ENCODE measurements at places on chromosomes 2 and 18.

- DNase-seq, result no peak
Measured at GRCh38 chr18:10398571-10398970, 55.9 kb upstream of the APCDD1 start.

DNA sequence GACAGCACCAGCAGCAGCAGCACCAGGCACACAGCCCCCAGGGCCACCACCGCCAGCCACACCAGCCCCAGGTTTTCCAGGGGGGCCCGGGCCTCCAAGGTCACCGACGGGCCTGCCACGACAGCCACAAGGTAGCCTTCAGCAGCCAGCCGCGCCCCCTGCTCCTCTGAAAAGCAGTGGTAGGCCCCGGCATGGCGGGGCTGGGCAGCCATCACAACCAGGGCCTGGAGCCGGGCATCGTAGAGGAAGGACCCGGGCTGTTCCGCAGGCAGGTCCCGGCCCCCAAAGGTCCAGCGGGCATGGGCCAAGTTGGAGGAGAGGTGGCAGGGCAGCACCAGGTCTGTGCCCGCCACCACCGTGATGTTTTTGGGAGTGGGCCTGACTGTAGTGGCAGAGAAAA is 3.3 kb upstream of the ANKRD39 start:
- DNase-seq, result no peak

DNA sequence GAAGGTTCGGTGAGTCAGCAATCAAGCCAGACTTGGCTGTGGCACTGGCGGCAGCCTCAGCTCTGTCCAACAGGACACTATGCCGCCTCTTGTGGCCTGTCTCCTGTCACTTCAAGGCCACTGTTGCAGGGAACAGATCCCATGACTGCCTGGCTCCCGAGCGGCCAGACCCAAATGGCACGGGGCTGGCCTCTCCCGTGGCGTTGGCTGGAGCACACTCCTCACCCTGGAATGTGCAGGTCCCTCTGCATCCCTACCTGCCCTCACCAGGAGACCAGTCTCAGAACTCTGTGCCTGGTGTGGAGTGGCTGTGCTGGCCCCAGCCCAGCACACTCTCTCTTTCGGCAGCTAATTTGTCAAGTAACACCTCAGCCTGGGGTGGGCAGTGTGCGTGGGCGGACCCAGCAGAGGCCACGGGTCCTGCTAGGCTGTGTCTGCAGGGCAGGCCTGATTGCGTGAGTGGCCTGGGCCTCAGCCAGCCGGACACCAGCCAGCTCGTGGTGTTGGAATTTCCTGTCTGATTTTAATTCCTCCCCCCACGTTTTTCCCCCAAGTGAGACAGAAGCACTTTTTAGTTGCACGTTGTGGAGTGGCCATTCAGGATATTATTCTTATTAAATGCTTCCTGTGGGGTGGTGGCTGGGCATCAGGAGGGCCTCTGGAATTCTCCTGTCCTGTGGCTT is 179.3 kb downstream of the GLI2 start:
- DNase-seq, result peak; percentile 95

DNA sequence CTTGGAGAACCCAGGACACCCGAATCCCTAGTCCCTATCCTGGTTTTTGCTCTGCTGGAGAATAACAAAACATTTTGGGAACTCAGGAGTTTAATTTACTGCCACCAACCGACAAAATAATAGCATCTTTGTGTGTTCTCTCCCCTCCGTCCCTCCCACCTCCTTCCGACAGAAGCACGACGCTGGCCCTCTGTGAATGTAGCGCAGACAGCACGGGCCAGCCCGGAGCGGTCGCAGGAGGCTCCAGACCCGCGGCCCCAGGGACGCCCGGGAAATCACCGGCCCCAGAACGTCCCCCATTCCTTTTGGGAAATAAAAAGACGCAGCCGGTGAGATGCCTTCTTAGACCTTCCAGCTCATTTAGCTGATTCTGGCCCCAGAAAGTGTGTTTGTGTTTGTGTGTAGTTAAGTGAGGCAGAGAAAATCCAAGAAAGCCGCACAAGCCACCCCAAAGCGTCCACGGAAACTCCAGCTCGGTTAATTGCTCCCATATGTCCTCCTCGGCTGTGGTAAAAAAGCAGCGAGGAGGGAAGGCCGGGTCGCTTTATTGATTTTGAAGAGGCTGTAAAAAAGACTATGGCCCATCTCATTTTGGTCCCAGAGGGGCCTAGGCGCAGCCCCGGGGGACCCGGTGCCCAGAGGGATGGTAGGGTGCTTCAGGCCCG is 577 bp upstream of the TANC1 start:
- peak; percentile 80 for DNase-seq

DNA sequence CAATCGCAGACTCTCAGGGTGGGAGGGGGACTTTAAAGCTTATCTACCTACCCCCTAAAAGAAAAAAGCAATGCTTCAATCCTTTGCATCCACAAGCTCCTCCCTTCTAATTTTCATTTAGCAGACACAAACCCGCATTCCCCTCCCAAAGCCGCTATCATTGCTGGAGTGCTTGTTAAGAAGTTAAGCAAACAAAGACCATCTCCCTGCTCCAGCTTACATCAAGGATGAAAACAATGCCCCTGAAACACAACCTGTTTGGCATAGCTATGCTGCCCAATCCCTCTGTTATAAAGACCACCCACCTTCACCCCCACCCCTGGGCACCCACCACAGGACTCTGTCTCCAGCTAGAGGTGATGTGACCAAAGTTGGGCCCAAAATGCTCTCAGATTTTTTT is 33.0 kb downstream of the REEP1 start:
- no peak for DNase-seq

- no peak for DNase-seq
Measured at GRCh38 chr18:40957533-40958070, 997.4 kb upstream of the PIK3C3 start.
